ENCODE measurements at places on chromosomes 11 and 22.

- DNase-seq, result no peak
Measured at GRCh38 chr11:46374815-46375214, 6.7 kb upstream of the MDK start.

DNA sequence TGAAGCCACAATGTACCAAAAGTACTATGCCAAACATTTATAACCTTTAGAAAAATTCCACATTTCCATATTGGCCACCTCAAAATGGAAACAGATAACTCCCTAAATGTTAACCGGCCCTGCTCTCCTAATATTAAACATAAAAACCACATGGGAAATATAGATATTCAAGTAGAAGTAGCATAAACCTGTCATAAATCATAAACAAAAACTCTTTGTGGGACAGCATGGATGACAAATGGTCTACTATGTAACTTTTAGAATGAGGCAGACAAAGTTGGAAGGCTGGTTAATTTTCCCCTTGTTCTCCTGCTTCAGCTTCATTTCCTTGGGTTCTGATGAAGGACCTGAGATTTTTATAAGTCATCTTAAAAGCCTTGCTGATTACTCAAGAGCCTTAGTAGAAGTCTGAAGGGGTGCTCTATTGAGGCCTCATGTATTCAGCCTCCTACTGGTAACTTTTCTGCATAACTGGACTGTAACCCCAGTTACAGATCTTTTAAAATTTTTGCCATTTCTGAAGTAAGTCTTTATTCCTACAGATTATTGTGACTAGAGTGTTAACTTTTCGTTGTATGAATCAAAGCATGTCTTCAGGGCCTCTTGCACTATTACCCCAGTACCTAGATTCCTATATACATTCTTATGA is 116.4 kb downstream of the STIM1 start:
- no peak for DNase-seq

GRCh38 chr11:16408619-16409018 is 52.3 kb upstream of the SOX6 start:
- no peak for DNase-seq

GRCh38 chr22:43135565-43135964 is 7.6 kb downstream of the MCAT start:
- DNase-seq, result no peak

- no peak for DNase-seq
Measured at GRCh38 chr22:39463931-39464390, 7.1 kb downstream of the MGAT3 start.

GRCh38 chr11:126920833-126921232 is 79.7 kb downstream of the KIRREL3 start:
- DNase-seq, result no peak

DNA sequence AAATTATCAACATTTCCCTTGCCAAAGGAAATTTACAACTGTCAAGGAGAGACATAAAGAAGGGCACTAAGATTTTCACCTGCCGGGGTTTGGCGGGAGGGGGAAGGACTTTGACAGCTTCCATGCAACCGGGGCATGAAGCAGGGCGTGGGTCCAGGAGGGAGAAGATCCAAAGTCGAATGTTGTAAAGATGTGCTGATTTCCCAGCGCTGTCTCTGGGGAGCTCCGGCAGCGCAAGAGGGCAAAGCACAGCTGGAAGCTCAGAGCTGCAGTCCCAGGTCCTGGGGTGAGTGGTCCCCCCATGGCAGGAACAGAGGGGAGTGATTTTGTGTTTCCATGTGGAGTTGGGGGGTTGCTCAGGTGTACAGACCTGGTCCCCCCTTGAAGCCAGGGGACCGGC is at the start of gene MS4A10:
Gene MS4A10 (plus strand): TSS at position 198 of the 400 bp plus-strand sequence. CDS start 5,003 bp downstream, outside the sequence.
- no peak for DNase-seq

- DNase-seq, result no peak
Measured at GRCh38 chr22:17191163-17191784, 28.0 kb downstream of the ADA2 start.

- DNase-seq, result no peak
Measured at GRCh38 chr11:131734871-131735270, 364.5 kb downstream of the NTM start.

GRCh38 chr11:129295746-129296145 is 79.9 kb upstream of the BARX2 start:
- DNase-seq, result no peak

DNA sequence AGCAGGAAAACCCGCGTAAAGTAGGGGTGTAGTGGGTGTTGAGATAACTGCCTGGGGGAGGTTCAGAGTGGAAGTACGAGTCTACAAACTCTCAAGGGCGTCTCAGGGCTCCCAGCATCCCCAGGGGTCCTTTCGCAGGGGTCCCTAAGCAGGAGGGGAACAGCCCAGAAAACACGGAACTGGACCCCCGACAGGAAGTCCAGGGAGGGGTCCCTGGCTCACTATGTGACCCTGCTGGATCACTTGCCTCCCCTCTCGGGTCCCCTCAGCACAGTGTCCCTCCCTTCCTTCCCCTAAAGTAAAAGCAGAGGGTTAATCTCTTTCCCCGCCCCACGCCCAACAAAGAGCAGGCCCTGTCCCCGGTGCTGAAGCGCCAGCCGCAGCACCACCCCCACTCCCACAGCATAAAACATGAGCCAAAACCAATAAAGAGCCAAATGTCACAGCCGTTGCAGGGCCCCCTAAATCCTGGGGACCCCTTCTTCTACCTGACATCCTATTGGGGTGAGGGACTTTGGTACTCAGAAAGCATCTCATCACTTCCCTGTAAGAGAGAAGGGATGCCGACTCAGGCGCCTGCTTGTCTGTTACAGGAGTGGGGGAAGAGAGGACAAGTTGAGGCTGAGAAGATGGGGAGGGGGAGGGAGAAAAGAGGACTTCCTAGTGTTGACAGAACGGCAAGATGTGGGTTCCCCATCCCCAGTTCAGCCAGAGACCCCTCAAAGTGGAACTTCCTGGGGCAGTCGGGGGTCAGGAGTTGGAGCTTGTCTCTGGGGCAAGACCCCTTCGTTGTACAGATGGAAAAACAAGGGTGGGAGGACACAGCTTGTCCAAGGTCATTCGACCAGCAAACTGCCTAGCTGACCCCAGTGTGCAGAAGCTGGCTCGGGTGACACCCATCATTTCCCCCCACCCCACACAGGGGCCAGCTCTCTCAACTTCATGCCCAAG is 1.4 kb upstream of the NEFH start:
- DNase-seq, result no peak

GRCh38 chr22:42203609-42204008 is 66.8 kb downstream of the TCF20 start:
- DNase-seq, result no peak

GRCh38 chr22:50569896-50570535 is 7.3 kb upstream of the SYCE3 start:
- no peak for DNase-seq

GRCh38 chr22:37340331-37341262 is 58.3 kb downstream of the CYTH4 start:
- DNase-seq, result peak; percentile 53

- DNase-seq, result no peak
Measured at GRCh38 chr11:103920933-103921332, 115.5 kb upstream of the DDI1 start.

Data from NCI-H1417 treated with DMSO at 0.1 percent for 48 hours (cell line).